ENCODE measurements at places on chromosomes 5 and 9.
A peak's percentile ranks its signal among the peaks of the same experiment; 100 is the strongest.

DNA sequence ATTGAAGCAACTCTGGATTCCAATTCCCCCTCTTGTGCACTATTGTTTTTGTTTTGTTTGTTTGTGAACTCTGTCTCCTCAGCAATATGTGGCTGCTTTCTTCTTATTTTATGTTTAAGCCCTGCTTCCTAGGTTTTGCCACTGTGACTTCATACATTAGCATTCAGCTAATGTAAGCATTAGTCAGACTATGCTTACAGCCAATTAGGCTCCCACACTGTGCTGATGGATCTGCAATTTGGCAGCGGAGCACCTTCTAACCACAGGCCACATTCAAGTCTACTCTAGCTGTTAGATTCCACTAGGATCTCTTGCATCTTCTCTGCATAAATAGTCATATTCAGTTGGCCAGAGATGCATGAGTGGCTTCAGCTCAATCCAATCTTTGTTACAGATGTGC is 9.6 kb upstream of the BICD2 start:
- peak; percentile 99 for DNase-seq

DNA sequence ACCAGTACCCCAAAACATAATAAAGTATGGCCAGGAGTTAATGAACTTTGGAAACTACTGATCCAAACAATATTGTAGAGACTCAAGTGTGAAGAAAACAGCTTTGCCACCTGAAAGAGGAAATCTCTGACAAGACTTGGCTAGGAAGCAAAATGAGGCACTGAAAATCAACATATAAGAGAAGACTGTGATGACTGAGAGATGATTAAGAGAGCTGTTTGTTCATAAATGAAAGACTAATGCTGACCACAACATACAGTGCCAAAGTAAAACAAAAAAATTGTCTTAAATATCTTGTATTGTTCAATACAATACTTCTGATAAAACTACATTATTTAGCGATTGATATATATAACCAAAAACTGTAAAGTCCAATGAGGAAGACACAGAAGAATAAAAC is 7.2 kb downstream of the RC3H2 start:
- DNase-seq = peak; percentile 81

- DNase-seq = no peak
Measured at GRCh38 chr5:170305016-170305645, 7.6 kb upstream of the LCP2 start.

- no peak for DNase-seq
Measured at GRCh38 chr5:67009028-67009427, 187.6 kb downstream of the CD180 start.

DNA sequence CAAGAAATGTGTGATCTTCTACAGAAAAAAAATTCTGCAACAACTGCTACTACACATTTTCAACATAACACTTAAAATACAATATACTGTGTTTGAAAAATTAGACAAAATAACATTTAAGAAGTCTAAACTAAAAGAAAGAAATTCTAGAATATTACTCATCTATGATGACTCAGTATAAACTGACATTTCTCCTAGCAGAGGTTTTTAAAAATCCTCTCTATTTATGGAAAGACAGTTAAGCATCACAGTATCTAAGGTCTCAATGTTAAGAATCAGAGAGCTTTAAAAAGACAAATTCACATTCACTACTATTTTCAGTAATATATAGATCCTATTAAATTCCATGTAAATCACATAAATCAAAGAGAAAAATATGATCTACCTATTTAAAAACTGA is 61.3 kb downstream of the NR2F1-AS1 start:
- peak; percentile 33 for DNase-seq

GRCh38 chr5:42984307-42984706 is 55.8 kb downstream of the ANXA2R start:
- DNase-seq = peak; percentile 92

DNA sequence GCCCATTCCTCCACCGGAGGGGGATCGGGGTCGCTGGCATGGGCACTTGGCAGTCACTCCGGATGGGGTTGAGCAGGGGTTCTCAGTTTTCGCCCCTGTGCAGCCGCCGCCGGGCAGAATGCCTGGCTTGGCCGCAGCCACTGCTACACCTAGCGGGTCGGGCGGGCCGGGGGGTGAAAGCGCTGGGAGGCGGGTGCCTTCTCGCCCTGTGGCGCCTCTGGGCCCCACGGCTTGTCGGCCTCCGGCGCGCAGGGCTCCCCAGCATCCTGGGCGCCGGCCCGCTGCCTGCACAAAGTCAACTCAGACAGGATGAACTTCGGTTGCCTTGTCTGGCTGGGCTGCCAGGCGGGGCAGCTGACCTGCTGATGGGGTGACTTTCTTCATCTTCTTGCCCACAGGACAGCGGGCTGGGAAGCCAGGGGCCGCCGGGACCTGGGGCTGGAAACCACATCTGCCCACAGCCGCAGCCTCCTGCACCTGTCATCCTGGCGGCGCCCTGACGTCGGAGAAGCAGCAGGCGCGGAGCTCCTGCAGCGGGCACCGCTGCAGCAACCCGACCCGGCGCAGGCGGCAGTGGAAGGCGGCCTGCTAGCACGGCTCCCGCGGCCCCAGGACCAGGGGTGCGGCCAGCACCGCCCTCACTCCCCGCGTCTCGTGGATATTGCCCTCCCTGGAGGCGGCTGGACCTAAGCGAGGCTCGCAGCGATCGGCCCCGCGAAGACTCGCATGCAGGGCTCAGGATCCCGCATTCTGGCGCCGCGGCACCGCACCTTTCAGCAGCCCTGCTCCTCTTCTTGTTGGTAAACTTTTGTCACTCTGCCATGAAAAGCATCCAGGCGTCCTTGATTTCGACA is 1.3 kb upstream of the ANKRD18A start:
- no peak for DNase-seq

- DNase-seq = no peak
Measured at GRCh38 chr9:26527931-26528330, 364.7 kb downstream of the CAAP1 start.

DNA sequence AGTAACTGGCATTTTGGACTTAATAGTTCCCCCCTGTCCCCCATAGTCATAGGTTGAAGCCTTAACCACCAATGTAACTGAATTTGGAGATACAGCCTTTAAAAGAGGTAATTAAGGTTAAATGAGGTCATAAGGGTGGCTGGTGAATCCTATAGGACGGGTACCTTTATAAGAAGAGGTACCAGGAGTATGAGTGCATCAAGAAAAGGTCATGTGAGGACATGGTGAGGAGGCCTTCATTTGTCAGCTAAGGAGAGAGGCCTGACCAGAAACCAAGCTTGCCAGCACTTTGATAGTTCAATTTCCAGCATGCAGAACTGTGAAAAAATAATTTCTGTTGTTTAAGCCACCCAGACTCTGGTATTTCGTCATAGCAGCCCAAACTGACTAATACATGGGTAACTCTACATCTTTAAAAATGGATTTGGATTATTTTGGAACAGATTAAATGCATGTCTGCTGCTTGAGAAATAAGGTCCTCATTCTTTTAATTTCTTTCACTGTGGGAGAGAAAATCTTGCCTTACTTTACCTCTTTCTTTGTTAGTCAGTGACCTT is 9.7 kb downstream of the RASA1 start:
- DNase-seq = no peak

GRCh38 chr9:94140418-94140780 is 56.1 kb downstream of the PTPDC1 start:
- peak; percentile 29 for DNase-seq

- DNase-seq = peak; percentile 68
Measured at GRCh38 chr9:7146582-7146981, 388.8 kb downstream of the KDM4C start.

DNA sequence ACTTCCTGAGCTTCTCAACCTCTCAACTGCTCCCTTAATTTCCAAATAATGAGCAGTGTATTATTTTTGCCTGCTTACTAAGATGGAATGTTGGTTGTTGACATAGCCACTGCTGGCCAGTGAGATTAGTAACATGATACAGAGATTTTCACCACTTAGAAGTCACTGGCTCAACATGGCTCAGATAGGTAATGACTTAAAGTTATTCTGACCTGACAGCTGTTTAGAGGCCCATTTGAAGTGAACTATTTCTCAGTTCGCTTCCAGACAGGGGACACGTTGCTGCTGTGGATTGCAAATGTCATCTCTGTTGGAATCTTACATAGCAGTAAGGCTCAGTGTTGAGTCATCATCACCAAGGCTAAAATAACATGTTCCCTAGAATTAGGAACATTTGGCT is 490.2 kb downstream of the TLE4 start:
- peak; percentile 30 for DNase-seq

DNA sequence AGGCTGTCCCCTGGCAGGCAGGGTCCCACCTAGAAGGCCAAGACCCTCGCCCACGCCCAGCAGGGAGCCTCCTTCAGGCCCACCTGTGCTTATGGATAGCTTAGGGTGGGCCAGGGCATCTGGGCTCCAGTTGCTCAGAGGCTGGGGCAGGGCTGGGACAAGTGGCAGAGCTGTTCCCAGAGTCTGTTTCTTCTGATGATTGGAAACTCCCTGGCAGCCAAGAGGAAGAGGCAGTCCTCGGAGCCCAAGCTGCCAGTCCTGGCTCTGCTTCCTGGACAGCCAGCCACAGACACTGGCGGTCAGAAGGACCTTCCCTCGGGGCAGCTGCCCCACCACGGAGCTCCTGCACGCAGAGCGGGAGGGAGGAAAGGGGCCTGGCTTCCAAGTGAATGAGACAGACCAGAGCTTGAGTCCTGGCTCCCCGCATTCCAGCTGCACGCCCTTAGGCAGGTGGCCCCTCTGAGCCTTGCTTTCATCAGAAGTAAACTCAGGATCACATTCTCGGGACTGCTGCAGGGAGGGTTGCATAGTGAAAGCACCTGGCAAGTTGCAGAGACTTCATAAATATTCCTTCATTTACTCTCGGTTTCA is 37.9 kb upstream of the GABRP start:
- no peak for DNase-seq

- DNase-seq = no peak
Measured at GRCh38 chr5:1971944-1972343, 89.2 kb upstream of the IRX4 start.

- peak; percentile 79 for DNase-seq
Measured at GRCh38 chr9:69573651-69574050, 98.5 kb downstream of the APBA1 start.

DNA sequence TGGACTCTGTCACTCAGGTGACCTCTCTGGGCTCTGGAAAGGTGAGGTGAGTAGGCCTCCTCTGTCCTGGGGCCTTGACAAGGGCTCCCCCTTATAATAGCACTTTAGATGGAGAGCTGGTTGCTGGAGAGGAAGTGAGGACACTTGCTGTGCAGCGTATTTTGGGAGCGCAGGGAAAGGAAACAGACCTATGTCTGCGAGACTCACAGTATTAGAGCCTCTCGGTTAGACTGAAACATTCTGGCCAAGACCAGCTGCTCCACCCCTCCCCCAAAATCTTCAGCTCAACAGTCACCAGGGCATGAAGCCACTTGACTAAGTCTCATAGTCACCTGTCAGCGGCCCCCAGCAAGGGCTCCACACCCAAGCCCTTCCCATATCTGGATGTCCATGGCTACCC is 213.6 kb downstream of the AGTPBP1 start:
- no peak for DNase-seq

- peak; percentile 75 for DNase-seq
Measured at GRCh38 chr9:71924576-71924975, 13.1 kb downstream of the C9orf85 start.

DNA sequence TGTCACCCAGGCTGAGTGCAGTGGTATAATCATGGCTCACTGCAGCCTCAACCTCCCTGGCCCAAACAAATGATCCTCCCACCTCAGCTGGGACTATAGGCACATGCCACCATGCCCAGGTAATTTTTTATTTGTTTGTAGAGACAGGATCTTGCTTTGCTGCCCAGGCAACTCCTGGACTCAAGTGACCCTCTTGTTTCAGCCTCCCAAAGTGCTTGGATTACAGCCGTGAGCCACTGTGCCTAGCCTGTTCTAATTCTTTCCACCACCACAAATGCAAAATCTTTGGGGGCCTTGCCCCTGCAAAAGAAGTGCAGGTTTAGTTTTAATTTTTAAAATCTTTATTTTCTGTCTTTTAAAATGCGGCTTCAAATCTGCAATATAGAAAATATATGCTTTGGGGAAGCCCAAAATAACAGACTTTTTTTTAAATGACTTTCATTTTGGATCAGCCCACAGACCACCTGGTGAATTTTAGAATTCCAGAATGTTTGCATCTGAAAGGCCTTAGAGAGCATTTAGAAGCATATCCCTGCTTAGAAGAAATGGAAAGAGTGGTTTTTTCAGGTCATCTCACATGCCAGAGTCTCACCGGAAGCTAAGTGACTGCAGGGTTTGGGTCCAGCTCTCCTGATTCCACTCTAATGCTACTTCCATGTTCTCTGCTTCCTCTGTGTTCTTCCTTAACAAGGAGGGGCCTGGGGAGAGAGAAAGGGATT is 111.4 kb upstream of the FER start:
- no peak for DNase-seq

DNA sequence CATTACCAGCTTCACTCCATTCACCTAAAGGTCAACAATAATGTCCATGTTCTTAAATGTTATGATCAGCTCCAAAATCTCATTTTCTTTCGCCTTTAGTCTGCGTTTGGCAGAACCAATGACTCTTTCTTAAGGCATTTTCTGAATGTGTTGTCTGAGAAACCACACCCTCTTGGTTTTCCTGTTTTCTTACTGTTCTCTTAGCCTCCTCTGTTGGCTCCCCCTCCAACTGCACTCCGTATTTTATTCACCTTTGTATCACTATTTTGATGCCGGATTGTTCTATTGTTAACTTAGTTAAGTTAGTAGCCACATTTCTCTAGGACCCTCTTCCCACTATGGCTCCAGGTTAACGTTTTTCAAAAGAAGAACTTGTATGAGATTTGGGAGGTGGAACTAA is 185.6 kb downstream of the DMAC1 start:
- DNase-seq = peak; percentile 39

DNA sequence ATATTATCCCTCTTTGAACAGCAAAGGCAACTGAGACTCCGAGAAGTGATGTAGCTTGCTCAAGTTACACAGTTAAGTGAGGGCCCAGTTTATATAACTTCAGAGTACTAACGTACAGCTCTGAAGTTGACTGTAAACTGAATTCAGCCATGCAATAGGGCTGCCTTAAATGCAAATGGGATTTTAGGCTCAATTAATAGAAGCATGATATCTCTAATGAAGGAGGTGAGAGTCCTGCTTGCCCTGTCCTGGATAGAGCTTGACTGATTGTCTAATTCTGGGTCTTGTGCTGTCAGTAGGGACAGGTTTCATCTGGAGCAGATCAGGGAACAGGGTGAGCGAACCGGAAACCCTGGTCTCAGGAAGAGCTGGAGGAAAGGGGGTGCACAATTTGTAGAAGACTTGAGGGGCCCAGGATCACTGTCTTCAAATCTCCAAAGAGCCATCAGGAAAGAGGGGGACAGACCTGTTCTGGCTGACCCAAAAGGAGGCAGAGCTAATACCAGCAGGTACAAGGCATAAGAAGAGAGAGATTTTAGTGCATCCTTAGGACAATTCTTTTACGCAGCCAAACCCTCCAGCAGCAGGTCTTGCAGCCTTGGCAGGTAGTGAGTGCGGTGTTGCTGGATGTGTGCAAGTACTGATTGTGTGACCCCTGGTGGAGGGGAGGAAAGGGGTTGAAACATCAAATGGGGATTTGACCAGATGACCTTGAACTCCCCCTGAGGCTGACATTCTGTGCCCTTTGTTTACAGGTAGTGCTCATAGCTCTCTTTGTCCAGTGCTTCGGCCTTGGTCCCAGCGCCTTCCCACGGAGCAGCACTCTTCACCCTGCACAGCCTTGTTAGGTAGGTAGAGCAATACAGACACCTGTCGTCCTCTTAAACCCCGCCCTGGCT is 13.0 kb downstream of the GSN start:
- DNase-seq = no peak
